ENCODE measurements at places on chromosomes 4 and X.

DNA sequence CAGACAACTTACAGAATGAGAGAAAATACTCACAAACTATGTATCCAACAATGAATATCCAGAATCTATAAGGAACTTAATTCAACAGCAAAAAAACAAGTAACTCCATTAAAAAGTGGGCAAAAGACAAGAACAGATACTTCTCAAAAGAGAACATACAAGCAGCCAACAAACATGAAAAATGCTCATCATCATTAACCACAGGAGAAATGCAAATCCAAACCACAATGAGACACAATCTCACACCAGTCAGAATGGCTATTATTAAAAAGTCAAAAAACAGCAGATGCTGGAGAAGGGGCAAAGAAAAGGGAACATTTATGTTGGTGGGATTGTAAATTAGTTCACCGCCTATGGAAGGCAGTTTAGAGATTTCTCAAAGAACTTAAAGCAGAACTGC lies 150.3 kb downstream of the FGF16 start:
- no peak for DNase-seq

- DNase-seq = no peak
Measured at GRCh38 chr4:98609934-98610333, 48.5 kb downstream of the TSPAN5 start.

- no peak for DNase-seq
Measured at GRCh38 chrX:70527610-70528345, 83.1 kb downstream of the DLG3 start.

GRCh38 chr4:7291372-7292114 lies 99.2 kb downstream of the SORCS2 start:
- DNase-seq = no peak

All from PC-3 (cell line).